ENCODE measurements at places on chromosomes 12 and 14.

DNA sequence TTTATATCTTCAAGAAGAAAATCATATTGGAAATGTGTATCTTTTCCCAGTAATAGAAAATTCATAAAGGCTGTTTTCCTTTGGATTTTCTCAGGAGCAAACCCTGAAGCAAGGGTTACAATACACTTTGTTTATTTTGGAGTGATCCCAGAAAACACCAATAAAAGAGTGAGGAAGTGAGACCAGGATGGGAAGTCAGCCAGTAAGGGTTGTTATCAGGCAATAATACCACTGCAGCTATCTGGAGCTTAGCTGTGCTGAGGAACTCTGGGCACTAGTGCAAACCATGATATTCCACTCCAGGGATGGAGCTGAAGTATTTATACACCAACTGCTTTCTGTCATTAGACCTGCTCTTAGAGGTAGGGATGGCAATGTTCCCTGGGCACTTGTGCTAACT lies 1002.3 kb downstream of the FLRT2 start:
- DNase-seq: no peak

- no peak for DNase-seq
Observed at GRCh38 chr12:6437586-6437985, 7.2 kb upstream of the CD27 start.

DNA sequence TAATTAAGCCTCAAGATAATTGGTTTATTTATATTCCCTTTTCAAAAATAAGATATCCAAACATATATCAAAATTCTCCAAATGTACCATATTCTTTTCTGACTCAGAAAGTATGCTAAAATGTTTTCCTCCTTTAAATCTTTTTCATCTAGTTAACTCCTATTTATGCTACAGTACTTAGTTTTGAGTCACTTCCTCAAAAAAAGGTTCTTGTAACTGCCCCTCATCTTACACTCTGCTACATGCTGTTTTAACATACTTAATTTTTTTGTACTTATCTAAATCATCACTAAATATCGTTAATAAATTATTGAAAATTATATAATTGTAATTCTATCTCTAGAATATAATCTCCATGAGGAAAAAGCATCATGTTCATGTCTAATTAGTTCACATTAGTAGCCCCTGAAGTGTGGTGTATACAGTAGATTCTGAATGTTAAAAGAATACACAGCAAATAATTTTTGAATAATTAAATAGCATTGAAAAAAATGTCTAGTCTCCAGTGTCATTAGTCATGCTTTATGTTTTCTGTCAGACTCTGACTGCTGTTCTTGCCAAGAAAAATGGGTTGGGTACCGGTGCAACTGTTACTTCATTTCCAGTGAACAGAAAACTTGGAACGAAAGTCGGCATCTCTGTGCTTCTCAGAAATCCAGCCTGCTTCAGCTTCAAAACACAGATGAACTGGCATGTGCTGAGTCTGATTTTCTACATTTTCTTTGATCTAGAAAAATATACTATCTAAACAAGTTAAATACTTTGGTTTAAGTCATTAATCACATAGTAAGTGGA lies 3.5 kb downstream of the KLRD1 start:
- no peak for DNase-seq

- DNase-seq: no peak
Observed at GRCh38 chr14:104403421-104404220, 175.9 kb upstream of the C14orf180 start.

DNA sequence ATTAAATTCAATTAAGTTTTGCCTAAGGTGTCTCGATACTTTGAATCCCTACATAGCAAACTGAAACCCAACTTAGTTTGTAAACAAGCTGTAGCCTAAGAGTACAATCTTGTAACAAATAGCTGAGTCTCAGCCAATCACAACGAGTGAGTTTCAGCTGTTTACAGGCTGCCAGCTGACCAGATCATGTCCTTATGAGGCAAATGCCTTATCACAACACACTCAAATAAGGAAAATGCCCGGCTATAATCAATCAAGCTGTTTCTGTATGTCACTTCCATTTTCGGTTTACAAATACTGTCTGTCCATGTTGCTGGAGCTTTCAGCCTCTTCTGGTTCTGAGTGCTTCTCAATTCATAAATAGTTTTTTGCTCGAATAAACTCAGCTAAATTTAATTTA lies 943.8 kb downstream of the SLC16A7 start:
- DNase-seq: peak; percentile 1

DNA sequence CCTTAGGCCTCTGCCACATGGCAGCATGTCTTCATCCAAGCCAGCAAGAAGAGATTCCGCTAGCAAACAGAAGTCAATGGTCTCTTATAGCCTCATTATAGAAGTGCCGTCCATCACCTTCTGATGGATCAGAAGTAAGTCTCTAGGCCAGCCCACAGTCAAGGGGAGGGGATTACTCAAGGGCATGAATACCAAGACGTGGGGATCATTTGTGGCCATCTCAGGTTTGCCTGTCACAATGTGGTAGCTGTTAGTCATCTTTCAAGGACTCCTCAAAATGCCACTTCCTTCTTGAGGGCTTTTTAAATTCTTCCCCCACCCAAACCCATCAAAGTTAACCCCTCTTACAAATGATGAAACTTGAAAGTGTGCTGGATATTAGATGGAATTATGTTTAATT lies 8.1 kb upstream of the ADCY6 start:
- DNase-seq: no peak

GRCh38 chr12:76413121-76413520 lies 64.9 kb upstream of the BBS10 start:
- no peak for DNase-seq

DNA sequence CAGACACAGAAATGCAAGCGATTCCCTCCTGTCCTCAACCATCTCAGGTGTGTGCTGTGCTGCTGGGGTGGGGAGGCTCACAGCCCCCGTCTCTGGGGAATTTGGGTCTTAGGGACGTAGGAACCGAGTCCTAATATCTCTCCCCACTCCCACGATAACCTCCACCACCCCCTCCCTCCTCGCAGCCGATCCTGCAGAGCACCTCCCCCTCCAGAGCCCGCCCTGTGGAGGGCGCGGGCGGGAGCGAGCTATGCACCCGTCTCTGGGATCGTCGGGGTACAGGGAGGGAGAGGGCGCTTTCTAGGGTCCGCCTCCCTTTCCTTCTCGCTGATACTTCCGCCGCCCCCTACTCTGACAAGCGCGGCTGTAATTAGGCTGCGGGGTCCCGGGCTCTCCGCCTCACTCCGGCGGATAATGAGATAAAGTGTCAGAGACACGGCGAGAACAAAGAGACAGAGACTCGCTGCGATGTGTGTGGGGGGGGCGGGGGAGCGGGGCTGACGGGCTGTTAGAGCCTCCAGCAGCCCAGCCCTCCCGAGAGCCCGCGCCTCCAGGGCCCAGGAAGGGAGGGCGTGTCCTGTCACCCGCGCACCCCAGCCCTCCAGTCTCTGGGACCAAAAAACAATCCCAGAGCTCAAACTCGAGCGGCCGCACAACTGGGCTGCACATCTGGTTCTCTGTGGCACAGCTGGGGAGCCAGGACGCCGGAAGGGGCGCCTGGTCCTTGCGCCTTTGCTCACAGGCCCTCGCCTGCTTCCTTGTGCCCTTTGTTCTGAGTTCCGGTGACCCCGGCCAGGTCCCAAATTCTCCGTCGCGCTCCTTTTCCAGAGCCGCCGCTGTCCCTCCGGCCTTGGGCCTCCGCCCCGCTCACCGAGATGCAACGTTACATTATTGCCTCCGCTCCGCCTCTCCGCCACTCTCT lies 8.7 kb downstream of the SHMT2 start:
- no peak for DNase-seq

GRCh38 chr14:56147449-56147848 lies 29.2 kb downstream of the PELI2 start:
- no peak for DNase-seq

DNA sequence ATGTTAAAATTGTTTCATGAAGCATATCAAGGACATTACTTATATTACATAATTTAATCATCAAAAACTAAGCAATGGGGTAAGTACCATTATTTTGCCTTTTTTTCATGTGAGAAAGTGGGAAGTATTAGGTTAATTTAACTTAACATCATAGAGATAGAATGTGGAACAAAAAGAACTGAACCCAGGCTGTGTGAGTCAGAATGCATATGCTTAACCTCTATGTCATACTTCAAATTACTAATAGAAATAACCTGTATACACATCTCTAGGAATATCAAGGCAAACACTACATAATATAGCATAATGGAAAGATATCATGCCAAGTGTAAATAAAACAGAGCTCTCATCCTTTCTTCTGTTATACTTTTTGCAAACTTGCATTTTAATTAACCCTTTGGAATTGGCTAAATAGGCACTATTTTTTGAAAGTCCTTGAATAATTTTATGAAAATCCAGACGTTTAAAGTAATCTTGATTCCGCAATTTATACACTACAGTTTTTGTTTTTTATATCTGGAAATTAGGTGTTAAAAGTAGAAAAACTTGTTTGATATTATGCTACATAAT lies 777.7 kb downstream of the SLC6A15 start:
- DNase-seq: no peak

DNA sequence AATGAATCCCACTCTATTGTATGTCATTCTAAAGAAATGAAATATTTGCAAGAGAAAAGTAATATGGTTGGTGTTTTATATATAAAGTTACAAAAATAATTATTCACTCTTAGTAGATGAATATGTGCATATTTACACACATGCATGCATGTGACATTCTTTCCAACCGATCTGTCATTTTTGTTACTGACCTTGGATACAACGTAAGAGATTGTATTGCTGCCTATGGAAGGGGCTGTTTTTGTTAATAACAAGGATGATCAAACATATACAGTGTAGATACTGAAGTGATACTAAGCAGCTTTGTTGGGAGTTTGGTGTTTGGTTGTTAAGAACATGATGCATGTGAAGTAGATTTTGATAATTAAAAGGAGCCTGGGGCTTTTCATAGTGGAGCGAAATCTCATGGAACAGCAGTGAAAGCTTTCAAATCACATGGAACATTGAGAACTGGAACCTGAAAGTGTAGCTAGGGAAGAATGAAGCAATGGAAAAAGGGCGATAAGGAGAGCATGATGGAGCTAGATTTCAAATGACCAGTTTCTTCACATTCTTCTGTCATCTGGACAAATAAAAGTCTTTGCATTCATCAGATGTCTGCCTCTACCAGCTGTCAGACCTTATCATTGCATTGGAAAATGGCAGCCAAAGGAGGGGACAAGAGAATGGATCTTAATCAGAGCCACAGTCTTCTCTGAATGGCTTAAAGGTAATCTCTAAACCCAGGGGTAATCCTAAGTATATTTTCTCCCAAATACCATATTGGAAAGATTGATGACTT lies 10.0 kb downstream of the BORCS5 start:
- no peak for DNase-seq

GRCh38 chr14:101135796-101136742 lies 232.5 kb upstream of the RTL1 start:
- no peak for DNase-seq

GRCh38 chr12:122096591-122097149 lies 18.1 kb downstream of the MLXIP start:
- DNase-seq: no peak

DNA sequence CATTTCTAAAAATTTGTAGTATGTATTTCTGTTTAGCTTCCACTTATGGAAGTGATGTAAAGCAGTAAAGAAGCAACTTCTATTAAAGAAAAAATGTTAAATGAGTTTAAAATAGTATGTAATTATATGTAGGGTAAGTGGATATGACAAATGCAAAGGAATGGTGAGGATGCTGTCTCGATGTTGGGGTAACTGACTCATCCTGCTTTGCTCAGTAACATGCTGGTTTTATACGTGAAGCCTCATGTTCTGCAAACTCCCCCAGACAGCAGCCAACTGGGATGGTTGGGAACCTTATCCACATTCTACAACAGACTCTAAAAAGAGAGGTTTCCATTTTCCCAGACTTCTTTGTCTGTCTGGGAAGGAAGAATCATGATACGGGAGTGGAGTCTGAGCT lies 1006.4 kb upstream of the TMEM132C start:
- no peak for DNase-seq

GRCh38 chr14:72975770-72976169 lies 49.5 kb downstream of the DCAF4 start:
- no peak for DNase-seq

GRCh38 chr14:67674480-67675218 lies at the start of gene VTI1B:
VTI1B (minus strand) TSS chr14:67674632; CDS start chr14:67674489, 143 bp downstream.
- no peak for DNase-seq

GRCh38 chr14:90299408-90299807 lies 32.3 kb downstream of the NRDE2 start:
- no peak for DNase-seq

- no peak for DNase-seq
Observed at GRCh38 chr14:21025371-21026273, 761 bp upstream of the NDRG2 start.

GRCh38 chr14:34966413-34966812 lies 16.4 kb upstream of the SRP54 start:
- DNase-seq: no peak

DNA sequence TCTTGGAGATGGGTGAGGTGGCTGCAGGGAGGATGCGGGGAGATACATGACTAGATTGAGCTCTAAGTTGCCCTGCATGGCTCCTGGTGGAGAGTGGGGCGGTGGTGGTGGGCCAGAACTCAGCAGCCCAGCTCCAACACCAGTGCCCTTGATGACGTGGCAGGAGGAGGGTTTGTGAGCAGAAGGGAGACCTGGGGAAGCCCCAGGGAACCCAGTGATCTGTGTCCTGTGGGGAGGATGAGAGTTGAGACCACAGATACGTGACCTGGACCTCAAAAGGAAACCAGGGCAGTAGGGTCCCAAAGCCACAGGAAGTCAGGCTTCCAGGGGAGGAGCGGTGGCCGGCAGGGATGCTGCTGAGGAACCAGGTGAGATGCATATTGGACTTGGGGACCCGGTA lies 989.1 kb upstream of the TMEM132C start:
- DNase-seq: no peak

GRCh38 chr12:103494734-103495468 lies 867 bp downstream of the C12orf42 start:
- DNase-seq: no peak

GRCh38 chr12:92859650-92860386 lies 69.3 kb downstream of the EEA1 start:
- DNase-seq: no peak

DNA sequence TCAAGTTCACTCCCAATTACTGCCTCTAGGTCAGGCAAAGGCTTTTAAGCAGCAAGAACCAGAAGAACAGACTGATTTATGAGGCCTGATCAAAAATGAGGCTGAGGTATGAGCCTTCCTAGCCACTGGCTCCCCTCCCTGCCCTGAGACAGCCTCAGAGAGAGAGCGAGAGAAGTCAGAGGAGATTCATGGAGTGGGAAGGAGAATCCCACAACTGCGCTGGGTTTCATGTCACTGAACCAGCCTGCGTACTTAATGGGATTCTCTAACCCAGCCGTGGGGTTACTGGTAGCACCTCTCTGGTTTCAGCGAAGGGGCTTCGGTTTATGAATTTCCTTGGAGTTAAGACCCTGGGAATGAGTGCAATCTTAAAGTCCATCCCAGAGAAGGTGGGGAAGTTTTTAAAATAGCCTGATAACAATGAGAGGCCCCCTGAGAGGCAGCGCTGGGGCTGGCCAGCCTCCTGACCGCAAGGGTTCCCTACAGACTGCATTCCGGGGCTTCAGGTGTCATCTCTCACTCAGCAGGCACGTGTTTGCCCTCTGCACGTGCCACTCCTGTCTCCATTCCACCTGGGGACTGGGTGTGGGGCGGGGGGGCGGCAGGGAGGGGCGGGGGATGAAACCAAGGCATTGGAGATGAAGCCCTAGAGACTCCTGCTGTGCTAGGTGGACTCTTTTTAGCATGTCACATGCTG lies 6.1 kb upstream of the GPRC5A start:
- DNase-seq: no peak

- peak; percentile 10 for DNase-seq
Observed at GRCh38 chr14:50399251-50400032, 2.8 kb upstream of the CDKL1 start.

- DNase-seq: no peak
Observed at GRCh38 chr14:29351996-29352705, 575.5 kb downstream of the PRKD1 start.

Measured in AG04450 (cell line).